ENCODE measurements at places on chromosomes 7 and 10.

DNA sequence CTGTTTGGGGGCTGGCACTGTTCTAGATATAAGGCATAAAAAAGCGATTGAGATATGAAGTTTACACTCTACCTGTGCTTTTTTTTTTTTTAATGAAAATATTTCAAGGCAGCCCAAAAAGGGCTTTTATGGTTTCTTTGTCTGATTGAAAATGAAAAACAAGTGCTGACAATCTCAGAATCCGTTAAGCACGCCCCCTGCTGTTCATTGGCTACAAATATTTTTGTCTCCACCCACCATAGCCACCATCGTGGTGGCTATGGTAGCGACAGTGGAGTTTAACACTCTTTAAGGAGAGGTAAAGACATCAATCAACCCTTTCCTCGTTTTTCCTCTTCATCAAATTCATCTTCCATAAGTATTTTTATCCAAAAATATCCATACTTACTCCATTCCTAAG is 94.2 kb downstream of the CD36 start:
- no peak for DNase-seq

DNA sequence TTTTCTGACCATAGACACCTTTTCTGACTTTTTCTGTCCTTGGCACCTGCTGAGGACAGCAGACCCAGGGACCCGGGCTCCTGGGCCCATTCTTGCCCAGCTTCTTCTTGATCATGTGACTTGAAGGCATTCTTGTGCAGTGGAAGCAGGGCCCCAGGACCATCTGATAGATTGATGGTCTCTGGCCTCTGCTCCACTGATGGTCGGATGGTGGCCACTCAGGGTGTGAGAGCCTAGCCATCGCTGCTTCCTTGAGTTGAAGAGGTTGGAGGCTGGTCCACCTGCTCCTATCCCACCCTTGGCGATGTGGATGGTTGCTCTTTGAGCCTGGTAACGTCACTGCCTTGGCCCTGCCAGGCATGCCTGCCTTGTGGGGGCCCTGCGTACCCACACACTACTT is 37.8 kb upstream of the ZNF716 start:
- no peak for DNase-seq

DNA sequence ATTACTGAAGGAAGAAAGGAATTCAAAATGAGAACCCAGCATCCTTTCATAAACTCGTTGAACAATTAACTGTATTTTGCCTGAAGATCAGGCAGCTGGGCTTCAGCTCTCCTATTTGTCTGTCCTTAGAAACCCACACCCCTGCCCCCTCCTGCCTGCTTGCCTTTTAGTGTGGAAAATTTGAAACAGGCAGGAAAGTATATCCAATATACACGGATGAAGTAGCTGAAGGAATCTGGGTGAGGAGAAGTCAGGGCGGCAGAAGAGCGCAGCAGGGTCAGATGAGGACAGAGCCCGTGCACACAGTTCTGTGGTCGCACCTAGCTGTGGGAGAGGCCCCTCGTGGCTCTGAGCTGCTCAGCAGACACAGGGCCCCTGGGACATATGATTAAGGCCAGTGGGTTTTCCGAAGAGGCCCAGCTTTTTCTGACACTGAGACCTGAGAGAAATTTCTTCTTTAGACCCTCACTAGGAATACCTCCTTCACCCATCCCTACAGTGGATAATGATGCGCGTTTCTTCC is 87.9 kb downstream of the ACTR3B start:
- DNase-seq = no peak

DNA sequence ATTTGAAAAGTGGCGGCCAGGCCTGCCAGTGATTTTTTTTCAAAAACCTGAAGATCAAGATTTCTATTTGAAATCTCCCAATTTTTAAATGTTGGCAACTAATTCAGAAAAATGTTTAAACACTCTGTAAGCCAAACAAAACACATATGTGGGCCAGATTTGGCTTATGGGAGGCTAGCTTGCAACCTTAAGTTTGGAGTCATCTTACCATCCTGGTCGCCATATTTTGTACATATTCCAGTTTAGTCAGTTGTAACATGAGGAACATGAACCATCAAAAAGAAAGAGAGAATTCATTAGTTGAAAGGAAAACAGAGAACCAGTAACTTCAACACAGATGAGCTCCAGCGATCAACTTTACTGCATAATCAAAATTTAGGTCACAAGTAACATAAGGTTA is 115.4 kb downstream of the TMEM26 start:
- no peak for DNase-seq

- DNase-seq = no peak
Measured at GRCh38 chr10:3131098-3131497, 41.5 kb downstream of the PITRM1 start.

DNA sequence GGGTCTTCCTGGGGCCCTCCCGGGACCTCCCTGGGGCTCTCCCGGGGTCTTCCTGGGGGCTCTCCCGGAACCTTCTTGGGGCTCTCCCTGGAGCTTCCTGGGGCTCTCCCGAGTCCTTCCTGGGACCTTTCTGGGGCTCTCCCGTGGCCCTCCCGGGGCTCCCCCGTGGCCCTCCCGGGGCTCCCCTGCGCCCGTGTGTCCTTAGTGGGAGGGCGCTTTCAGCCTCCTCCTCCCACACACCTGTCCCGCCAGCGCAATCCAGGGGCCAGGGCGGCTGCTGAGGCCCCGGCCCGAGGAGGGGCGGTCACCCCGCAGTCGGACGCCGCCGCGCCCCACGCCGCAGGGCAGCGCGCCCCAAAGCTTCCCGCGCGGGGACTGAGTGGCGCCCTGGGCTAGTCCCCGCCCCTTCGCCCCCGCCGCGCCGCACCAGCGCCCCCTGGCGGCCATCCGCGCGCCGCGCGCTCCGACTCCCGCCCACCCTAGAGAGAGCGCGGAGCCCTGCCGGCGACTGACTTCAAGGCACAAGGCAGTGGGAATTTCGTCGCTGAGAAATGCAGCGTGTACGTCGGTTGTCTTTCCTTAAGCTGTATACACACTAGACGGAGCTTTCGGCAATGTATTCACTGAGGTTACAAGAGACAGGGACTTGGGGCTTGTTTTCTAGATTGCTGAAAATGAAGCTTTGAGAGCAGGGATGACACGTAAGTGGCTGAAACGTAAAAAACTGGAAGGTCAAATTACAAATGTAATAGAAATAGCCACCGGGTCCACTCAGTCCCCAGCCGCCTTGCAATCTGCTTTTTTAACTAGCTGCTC is 47.1 kb downstream of the INSIG1 start:
- DNase-seq = peak; percentile 83

DNA sequence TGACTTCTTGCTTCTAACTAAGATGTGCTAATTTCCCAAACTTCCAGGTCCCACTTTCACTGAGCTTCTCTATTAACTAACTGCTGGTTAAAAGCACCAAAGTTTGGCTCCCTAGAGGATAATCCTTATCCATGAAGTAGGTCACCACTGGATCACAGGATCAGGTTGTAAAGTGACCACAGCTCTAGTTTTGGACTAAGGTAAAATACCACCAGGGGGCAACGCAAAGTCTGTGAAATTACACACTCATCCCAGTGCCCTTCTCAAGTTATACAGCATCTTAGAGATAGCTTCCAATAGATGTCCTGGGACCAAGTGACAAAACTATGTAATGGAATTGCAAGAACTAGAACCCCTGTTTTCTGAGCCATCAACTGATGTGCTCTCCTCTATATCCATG is 116.4 kb upstream of the ASAH2 start:
- DNase-seq = no peak

DNA sequence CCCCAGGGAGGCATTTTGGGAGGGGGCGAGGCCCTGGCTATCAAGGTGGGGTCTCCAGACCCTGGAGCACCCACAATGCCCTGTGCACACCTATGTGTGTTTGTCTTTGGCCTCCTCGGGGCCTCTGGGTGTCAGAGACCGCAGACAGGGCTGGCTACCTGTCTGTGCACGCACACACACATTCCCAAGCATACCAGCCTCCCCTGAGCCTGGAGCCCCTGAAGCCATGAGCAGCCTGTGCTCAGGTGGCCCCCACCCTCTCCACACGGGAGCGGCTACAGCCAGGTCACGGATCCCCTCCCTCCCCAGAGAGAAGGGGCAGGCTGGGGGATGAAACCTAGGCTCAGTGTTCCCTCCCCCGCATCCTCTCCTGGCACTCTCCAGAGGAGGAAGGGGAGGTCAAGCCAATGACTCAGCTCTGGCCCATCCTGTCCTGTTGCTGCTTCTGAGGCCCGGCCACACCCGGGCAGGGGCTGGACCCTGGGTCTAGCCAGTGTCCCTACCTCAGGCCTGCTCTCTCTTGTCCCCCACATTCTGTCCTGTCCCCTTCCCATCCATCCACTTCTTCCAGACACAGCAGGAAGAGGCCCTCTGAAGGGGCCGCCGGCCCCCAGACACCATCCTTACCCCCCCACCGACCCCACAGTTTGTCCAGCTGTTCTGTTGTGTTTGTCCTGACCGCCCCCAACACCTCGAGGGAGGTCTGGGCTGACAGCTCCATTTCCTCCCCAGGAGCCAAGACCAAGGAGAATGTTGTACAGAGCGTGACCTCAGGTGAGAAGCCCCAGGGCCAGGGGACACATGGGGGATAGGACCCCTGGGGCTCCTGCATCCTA is 720 bp downstream of the SNCG start:
- no peak for DNase-seq

DNA sequence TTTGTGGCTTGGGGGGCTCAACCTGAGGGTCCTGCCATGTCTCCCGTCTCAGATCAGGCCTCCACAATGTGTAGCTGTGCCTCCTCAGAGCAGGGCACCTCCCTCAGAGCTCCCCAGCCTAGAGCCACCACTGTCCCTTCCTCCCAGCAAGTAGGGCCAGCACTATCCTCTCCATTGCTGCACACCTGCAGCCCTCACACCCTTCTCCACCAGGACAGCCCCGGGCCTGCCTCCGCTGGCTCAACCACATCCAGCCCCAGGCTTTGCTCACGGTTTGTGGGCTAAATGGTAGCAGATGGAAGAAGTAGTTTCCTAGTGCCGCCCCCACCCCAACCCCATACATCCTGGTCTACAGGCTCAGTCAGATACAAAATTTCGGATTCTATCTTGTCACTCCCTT is 10.1 kb downstream of the NFKB2 start:
- peak; percentile 38 for DNase-seq

DNA sequence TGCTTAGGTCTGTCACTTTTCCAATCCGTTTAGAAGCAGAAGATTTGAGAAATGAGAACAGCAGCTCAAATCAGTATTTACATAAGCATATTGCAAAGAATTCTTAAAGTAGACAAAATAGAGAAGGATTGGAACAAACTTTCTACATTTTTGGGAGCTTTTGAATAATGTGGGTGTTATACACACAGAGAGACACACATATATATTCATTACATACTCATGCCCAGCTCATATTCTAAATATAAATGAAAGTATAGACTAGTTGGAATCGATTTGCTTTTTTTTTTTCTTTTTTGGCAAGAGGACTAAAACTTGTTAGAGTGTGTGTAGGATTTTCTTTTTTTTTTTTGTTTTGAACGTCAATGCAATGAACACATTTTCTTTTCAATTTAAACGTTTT is 538.9 kb downstream of the AUTS2 start:
- no peak for DNase-seq

DNA sequence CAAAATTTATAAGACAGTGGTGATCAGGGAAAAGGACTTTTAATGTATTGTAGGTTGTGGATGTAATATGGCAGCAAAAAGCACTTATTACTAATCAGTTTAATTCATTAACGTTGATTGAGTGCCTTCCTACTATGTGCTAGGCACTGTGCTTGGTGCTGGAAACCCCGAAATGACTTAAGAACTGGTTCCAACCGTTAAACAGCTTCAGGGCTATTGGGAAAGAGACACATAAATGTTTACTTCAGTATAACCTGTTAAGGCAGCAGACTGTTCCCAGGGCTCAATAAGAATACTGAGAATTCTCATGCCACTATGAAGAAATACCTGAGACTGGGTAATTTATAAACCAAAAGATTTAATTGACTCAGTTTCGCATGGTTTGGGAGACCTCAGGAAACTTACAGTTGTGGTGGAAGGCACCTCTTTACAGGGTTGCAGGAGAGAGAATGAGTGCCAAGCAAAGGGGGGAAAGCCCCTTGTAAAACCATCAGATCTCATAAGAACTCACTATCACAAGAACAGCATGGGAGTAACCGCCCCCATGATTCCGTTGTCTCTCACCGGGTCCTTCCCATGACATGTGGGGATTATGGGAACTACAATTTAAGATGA is 1.1 kb upstream of the SLC25A13 start:
- DNase-seq = no peak

DNA sequence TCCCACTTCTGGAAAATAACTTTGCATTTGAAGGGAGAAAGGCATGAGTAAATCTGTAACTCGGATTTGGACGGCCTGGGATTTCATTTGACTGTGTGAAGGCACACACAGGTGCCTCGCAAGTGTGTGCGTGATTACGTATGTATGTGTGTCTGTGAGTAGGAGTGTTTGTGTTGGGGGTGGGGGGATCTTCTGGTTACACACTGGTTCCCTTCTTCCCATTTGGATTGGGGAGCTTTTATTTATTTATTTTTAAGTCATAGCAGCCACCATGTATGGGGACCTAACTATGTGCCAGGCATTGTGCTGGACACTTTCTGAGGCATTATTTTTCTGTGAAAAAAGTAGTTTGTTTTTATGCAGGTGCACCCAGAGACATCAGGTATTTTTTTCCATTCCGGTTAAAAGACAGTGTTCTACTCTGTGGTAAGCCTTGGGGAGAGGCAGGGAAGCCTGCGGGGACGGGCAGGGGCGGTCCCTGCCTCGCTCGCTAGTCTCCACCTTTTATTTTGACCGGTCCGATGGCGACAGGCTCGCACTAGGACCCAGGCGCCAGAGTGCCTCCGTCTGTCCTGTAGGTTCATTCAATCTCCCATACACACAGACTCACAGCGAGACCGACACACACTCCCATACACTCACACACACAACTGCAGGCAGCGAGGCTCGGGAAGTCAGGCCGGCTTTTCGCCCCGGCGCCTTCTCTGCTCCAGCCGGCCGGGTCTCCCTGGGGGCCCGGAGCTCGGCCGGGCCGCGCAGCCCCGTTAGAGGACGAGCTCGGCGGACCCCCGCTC is at the start of gene MXI1:
Gene MXI1, plus strand, starts transcription at position 595 of the 794 bp plus-strand sequence. CDS start 204 bp downstream, outside the sequence.
- DNase-seq = peak; percentile 64

GRCh38 chr10:3807211-3807927 is 22.4 kb upstream of the KLF6 start:
- no peak for DNase-seq

DNA sequence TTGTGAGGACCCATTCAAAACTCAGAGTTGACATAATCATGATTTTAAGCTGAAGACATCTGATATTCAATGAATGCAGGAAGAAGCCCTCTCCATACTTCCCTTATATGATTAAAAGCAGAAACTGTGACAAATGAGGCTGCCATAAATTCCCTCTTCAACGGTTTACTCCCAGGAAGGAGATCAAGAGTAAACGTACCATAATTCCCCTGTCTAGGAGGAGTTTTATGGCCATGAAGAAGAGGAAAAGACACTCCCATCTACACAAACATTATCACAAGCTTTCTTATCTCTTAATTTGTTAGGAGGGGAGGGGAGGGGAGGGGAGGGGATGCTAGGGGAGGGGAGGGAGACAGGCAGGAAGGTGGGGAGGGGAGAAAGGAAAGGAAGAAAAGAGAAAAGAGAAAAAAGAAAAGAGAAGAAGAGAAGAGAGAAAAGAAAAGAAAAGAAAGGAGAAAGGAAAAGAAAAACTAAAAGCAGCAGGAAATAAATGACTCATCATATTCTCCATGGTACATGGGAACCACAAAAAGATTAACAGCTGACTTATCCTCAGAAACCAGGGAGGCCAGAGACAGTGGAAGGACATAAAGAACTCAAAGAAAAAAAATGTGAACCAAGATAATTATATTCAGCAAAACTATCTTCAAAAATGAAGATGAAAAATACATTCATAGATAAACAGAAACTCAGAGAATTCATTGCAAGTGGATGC is 121.6 kb downstream of the ALOX5 start:
- no peak for DNase-seq
